ENCODE measurements at places on chromosomes 16 and 17.
A peak's percentile ranks its signal among the peaks of the same experiment; 100 is the strongest.

DNA sequence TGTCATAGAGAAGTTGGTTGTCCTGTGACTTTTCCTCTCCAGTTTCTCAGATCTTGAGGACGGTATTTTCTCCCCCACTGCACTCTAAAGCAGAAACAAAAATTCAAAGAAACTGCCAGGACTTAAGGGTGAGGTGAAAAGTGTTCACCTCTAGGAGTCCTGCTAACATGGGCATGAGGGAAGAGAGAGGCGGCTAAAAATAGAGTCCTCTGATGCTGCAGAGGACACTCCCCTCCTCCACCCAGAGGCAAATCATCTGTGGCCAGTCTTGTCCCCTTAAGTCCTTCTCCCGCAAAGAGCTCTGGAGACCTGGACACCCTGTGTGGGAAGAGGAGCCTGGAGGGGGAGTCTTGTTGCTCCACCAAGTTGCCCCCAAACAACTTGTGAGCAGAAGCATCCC, 4.7 kb upstream of the DDX19A start:
- DNase-seq, result no peak

DNA sequence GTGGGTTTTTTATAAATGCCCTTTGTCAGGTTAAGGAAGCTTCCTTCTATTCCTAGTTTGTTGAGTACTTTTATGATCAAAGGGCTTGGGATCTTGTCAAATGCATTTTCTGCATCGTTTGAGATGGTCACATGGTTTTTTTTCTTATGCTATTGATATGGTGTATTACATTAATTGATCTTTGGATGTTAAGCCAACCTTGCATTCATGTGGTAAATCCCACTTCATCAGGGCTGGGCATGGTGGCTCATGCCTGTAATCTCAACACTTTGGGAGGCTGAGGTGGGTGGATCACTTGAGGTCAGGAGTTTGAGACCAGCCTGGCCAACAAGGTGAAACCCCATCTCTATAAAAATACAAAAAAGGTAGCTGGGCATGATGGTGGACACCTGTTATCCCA, 30.8 kb upstream of the ATP2A3 start:
- no peak for DNase-seq

DNA sequence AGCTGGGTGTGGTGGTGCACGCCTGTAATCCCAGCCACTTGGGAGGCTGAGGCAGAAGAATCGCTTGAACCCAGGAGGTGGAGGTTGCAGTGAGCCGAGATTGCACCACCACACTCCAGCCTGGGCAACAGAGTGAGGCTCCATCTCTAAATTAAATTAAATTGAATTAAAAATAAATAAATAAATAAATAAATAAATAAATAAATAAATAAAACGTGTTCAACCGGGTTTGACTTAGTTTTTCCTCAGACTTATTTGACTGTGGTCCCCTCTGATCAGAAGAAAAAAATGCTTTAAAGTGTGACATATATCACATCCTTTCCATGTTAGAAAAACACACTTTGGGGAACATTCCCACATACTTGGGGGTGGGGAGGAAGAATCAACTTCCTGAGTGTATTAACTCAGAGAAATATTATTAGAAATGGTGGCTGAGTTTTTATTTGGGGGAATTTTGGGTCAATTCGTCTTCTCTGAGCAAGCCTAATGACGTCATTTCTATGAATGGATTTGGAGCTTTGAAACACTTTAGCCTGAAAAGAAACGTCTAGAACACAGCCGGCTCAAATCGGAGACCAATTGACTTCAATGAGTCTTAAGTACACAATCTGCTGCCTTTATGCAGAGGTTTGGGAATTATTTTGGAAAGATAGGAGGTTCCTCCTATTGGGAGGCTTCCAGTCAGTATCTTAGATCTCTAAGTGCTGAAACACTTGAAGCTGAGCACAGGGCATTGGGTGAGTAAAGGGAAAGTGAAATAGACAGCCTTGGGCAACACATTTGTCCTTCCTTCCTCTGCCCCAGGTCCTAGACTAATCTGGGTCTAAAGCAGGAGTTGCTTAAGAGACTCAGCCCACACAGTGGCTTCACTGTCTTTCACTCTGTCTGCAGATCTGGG, 132.6 kb downstream of the PITPNC1 start:
- DNase-seq, result no peak

- DNase-seq, result no peak
Observed at GRCh38 chr16:64450177-64450576, 671.7 kb downstream of the CDH11 start.

DNA sequence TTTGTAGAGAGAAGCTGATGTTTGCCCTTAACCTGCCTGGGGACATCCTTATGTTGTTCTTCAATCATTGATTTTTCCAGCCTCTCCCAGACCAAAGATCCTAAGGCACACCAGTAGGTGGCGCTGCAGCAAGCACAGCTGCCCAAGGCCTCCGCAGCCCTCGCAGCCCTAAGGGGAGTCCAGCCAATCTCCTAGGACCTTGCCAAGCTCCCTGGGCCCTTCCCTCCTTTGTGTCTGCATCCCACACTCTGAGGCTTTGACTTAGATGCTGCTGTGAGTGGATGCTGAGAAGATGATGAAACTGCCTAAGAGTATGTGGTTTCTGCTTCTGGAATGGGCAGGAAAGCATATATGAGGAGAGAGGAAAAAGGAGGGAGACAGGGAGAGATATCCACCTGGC, 47.1 kb downstream of the SPACA3 start:
- no peak for DNase-seq

GRCh38 chr17:7884581-7885366, 3.8 kb upstream of the CHD3 start:
- no peak for DNase-seq

- DNase-seq, result no peak
Observed at GRCh38 chr17:12994341-12995074, 23.3 kb downstream of the ELAC2 start.

- DNase-seq, result no peak
Observed at GRCh38 chr17:80025140-80025539, 10.5 kb downstream of the TBC1D16 start.

DNA sequence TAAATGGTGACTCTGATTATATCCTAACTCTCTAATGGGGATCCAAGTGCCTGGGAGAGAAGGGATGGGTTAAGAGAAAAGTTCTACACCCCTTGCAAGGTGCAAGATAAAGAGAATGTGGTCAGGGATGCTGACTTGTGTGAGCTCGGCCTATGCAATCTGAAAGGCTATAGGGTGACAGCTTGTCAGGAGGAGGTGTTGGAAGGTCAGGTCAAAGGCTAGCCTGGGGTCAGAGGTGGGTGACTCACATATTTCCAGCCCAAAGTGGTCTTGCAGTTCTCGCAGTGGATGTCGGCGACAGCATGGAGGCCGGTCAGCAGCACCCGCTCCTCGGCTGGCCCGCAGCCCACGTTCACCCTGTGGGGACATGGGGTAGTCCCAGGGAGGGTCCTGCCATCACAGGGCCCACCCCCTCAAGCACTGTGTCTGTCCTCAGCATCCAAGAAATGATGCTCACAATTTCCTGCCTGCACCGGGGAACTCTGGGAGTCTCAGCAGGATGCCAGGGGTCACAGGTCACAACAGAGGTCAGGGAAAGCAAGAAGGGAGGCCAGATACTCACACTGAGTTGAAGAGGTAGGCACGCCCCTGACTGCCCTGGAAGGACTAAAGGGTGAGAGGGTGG, 1.4 kb downstream of the YPEL3 start:
- DNase-seq, result no peak

GRCh38 chr17:32659419-32659842, 172.6 kb downstream of the CDK5R1 start:
- peak; percentile 37 for DNase-seq

GRCh38 chr16:85259115-85259831, 147.0 kb upstream of the CIBAR2 start:
- no peak for DNase-seq

- DNase-seq, result no peak
Observed at GRCh38 chr16:4692460-4693295, 684 bp upstream of the NUDT16L1 start.

All from stimulated activated CD8-positive, alpha-beta memory T cell treated with anti-CD3 and anti-CD28 coated beads, Interleukin-15, amount 100 ng/mL, for 24 hours (primary cell).